ENCODE measurements at places on chromosomes 2 and 18. TPM values are rescaled to one million over a fixed set of nuclear protein-coding genes. Genes with fewer than 3 reads are reported as not detected.

TMEM163 gene
- not detected for total RNA-seq

KIF5C gene
- 15.3 TPM for total RNA-seq

SLC9A2 gene
- not detected for total RNA-seq

SLC14A1 gene
- total RNA-seq: 1.1 TPM

IL1RL2 gene
- total RNA-seq: not detected
